ENCODE measurements at places on chromosomes 6 and 20.

GRCh38 chr6:126181173-126181741 lies 158.7 kb upstream of the CENPW start:
- no peaks in the 10 kb centered on the region for H3K36me3 ChIP-seq
- H3K27ac ChIP-seq: no peak overlapping the region
- DNase-seq: no peak

DNA sequence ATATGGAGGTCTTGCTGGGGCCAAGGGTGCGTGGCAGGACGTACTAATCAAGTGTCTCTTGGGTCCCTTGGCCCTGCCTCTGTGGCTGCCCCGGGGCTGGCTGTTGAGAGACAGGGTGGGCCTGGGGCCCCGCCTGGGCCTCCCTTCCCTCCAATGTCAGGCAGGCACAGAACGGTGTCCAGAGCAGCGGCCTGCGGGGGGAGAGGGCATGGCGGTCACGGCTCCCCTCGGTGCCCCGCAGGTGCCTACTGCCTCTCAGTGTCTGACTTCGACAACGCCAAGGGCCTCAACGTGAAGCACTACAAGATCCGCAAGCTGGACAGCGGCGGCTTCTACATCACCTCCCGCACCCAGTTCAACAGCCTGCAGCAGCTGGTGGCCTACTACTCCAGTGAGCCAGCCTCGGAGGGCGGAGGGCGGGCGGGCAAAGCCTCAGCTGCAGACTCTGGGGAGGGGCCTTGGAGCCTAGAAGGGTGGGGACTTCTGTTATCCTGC lies 50.0 kb downstream of the SRC start:
- no peak overlapping the region for H3K27ac ChIP-seq
- no peaks in the 10 kb centered on the region for H3K27me3 ChIP-seq
- no peaks in the 10 kb centered on the region for H3K4me1 ChIP-seq
- no peak for DNase-seq
- peaks cover 3% of the 10 kb centered on the region for H3K36me3 ChIP-seq

- H3K36me3 ChIP-seq: no peaks in the 10 kb centered on the region
- peaks cover 4% of the 10 kb centered on the region for H3K27me3 ChIP-seq
- no peak for DNase-seq
- H3K4me3 ChIP-seq: no peak overlapping the region
Measured at GRCh38 chr20:44362466-44362940, 7.0 kb downstream of the HNF4A start.

DNA sequence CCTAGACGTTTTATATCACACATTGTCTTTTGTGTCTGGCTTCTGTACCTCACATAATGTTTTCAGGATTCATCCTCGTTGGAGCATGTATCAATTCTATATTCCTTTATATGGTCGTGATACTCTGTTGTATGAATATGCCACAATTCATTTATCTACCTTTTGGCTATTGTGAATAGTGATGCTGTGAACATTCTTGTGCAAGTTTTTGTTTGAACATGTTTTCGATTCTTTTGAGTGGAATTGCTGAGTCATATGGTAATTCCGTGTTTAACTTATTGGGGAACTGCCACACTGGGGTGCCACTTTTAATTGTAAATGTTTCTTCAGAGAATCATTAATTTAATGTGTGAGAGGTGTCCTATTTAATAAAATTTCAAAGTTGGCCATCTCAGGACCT lies 101.2 kb downstream of the SLC35B3 start:
- no peaks in the 10 kb centered on the region for H3K4me1 ChIP-seq
- no peak overlapping the region for H3K27ac ChIP-seq
- no peaks in the 10 kb centered on the region for H3K36me3 ChIP-seq
- no peak overlapping the region for H3K4me3 ChIP-seq
- no peaks in the 10 kb centered on the region for H3K27me3 ChIP-seq

DNA sequence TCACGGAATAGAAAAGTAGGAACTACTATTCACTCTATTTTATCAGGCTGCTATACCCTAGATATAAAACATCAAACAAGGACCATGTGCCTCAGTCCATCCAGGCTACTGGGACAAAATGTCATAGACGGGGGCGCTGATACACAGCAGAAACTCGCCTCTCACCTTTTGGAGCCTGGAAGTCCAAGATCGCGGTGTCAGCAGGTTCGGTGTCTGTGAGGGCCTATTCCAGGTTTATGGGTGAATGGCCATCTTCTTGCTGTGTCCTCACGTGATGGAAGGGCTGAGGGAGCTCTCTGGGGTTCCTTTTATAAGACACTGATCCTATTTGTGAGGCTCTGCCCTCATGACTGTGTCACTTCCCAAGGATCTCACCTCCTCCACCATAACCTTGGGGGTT lies 89.5 kb downstream of the DLL1 start:
- H3K36me3 ChIP-seq: no peaks in the 10 kb centered on the region
- no peaks in the 10 kb centered on the region for H3K4me1 ChIP-seq
- no peaks in the 10 kb centered on the region for H3K27me3 ChIP-seq
- H3K27ac ChIP-seq: no peak overlapping the region
